ENCODE measurements at places on chromosomes 2 and 18.

DNA sequence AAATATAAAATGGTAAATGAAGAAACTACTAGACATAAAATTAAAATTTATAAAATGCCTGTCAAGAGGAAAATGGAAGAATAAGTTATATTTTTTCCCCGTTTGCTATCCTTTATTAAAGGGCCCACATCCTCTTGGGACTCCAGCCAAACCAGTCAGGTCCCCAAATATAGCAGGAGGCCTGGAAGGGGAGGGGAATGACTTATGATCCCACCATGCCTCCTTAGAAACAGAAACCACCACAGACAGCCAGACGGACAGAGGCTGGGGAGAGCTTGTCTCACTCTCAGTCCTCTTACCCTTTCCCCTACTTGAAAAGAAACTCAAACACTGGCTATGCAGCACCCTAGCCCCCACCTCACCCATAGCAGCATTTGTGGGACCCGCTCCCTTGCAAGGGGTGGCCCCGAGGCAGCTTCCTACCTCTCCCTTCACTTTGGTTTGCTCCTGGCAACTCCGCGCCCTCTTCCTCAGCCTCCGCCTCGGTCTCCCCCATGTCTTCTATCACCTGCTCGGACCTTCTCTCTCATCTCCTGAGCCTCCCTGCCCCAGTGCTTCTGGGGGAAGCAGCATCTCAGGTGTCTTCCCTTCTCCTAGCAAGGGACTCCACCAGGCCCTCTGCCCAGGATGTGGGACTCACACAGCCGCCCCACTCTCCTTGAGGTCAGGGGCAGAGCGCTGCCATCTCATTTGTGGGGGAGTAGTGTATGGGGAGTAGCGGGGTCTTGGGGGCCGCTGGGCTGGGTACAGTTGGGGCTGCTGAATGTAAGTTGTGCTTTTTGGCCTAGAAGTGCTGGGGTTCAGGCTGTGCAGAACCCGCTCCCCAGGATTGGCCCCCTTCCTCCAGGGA lies 37.4 kb upstream of the ANKRD62 start:
- no peak for DNase-seq

DNA sequence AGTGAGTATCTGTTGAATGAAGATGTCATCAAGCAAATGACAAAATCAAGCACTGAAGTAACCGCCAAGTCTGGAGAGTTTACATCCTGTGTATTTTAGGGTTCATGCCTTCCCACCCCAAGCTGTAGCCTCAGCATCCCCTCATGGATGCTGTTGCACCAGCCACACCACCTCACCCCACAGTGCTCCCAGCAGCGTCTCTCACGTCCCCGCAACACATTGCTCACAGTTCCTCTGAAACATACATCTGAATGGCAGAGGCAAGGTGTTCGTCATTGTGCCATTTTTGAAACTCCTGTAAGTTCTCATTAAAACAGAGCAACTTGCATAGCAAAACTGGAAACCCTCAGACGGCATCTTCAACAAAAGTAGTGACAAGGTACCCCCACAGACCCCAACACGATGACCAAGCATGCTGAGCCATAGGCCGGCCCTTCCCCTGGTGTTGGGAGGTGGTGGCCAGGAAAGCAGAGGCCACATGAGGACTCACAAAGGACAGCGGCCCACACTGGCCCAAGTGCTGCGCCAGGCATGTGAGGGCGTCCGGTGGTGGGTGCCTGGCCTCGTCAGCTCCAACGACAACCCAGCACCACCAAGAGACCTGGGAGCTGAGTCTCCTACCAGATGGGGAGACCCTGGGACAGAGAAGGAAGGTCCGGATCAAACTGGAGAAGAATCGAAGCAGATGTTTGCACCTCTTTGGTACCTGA lies 456.5 kb downstream of the EIPR1 start:
- no peak for DNase-seq

GRCh38 chr2:151668737-151669136 lies 65.5 kb downstream of the NEB start:
- no peak for DNase-seq

- no peak for DNase-seq
These were observed 62.9 kb downstream of the AFTPH start for GRCh38 chr2:64586883-64587481.

GRCh38 chr2:241228860-241229516 lies 40.5 kb downstream of the ANO7 start:
- DNase-seq: no peak
